Aorta (tissue), 5 donors: ENCODE measurements at places on chromosomes 12 and 14.

- no peak for DNase-seq
Observed at GRCh38 chr12:81329085-81329484, 251.2 kb downstream of the ACSS3 start.

GRCh38 chr12:102958073-102958829 lies 777 bp downstream of the ASCL1 start:
- peak; percentile 72 for DNase-seq

DNA sequence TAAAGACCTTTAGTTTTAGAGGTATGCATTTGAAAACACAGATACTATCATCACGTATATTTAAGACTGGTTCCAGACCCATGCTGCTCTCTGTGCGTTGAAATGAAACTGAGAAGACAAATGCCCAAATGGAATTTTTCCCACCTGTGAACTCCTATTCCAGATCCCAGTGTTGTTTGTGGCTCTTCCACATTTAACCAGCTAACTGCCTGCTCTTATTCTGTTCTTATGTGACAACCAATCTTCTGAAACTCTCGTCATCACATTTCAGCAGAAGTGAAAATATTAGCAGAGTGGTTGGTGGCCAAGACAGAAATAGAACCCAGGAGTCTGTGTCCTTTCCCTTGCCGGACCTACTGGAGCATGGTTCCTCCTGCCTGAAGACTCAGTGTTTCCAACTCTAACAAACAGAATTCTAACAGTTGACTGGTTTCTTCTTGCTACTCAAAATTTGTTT lies 460.2 kb downstream of the RAD51B start:
- no peak for DNase-seq

DNA sequence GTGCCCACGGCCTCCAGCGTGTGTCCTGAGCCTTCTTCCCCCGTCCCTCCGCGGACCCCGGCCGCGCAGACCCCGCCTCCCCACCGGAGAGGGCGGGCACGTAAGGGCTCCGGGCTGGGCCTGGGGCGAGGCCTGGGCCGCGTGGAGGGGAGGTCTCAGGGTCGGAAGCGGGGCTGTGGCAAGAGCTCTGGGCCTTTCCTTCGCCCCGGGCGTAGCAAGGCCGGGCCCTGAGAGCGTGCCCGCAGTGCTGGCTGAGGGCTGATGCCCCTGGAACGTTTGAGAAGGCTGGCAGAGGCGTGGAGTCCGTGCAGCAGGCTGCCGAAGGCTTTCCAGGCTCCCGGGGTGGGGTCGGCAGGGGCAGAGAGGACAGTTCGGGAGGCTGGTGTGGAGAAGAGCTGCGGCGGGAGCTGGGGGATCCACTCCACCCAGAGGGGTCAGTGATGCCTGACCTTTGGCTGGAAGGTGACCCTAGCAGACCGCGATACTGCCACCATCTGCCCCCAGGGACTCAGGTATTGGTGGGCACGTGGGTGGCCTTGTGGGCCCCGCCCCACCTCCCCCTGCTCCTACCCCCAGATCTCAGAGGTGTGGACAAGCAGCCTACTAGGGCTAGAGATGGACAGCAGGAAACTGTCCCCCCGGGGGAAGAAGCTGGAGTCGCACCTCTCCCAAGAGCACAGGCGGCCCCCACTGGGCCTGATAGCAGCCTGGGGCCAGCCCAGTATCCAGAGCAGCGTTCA lies 558 bp downstream of the TEX22 start:
- no peak for DNase-seq

DNA sequence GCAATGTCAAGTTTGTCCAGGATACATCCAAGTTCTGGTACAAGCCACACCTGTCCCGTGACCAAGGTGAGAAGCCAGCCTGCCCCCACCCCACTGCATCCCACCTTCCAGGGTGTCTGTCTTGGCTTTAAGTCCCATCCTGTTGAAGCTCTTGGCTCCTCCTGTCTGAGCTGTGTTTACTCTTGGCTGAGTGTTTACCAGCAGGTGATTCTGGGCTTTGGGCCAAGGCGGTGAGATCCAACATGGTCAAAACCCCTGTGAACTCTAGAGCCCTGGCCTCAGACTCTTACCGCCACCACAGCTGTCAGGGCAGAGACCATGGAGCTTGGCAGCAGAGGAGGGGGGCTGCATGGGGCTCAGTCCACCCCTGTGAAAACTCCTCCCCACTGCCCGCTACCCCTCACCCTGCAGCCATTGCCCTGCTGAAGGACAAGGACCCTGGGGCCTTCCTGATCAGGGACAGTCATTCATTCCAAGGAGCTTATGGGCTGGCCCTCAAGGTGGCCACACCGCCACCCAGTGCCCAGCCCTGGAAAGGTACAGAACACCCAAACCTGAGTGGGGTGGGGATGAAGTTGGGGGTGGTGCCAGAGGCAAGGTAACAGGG lies 11.6 kb downstream of the TNS2 start:
- peak; percentile 66 for DNase-seq

DNA sequence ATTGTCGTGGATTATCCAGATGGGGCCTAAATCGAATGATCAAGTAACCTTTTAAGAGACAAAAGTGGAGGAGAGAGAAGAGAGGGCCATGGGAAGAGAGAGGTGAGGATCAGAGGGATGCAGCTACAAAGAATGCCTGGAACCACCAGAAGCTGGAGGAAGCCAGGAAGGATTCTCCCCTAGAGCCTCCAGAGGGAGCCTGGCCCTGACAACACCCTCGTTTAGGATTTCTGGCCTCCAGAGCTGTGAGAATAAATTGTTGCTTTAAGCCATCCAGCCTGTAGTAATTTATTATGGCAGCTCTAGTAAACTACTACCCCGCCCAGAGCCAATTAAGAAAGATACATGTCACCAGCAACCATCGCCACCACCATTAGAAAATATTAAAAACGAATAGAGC lies 46.2 kb upstream of the GSC start:
- DNase-seq: no peak

DNA sequence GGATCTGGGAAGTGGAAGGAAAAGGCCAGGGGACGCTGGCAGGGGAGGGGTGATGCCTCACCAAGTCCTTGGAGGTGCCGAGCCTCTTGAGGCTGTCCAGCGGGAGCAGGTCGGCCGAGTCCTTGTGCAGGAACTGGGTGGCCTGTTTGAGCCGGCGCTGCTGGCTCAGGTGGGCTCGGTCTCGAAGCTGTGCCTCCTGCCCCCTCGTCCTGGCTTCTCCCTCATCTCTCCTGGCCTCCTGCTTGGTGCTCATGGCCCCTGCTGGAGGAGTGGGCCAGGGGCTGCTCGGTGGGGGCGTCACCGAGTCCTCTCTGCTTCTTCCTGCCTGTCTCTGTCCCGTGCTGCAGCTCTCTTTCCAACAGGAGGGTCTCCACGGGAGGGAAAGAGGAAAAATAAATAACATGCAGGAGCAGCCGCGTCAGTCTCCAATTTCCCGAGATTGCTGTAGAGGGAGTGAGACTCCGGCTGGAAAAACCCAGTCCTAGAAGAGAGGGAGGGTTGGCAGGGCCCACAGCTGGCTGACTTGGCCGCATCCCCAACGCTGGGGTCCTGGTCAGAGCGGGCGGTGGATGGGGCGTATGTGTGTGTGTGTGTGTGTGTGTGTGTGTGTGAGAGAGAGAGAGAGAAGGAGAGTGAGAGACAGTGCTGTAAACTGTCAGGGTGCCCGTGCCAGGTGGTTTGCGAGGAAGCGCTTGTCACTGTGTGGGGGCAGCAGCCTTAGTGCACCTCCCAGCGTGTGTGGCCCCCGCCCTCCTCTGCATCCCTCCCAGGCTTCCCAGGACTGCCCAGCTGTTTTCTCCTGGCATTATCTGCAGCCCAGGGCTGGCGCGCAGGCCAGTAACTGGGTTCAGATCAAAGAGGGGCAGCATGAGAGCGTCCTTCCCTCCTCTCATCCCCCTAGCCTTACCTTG lies at the start of gene NRIP2:
Gene NRIP2, minus strand, starts transcription at position 455 of the 911 bp plus-strand sequence. Its CDS starts 52 bp downstream, at position 403.
- no peak for DNase-seq

GRCh38 chr12:23566133-23566532 lies 383.3 kb downstream of the SOX5 start:
- no peak for DNase-seq

GRCh38 chr12:108831309-108831991 lies 25.9 kb downstream of the SSH1 start:
- no peak for DNase-seq

GRCh38 chr14:55957950-55958349 lies 160.3 kb upstream of the PELI2 start:
- DNase-seq: no peak

DNA sequence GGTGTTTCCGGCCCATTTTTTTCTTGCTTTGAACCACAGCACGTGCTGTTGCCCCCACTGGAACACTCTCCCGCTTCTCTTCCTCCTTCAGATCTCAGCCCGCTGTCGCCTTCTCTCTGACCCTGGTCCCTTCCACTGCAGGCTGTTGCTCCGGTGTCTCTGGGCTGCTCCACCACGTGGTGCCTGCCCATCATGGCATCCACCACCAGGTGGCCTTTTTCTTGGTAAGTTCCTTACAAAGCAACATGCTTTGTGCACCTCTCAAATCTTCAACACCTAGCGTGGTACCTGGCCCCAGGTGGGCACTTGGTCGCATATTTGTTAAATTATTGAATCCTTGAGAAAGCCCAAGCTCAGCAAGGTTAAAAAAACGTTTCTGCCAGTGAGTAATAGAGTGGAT lies 19.1 kb downstream of the TUNAR start:
- no peak for DNase-seq

- no peak for DNase-seq
Observed at GRCh38 chr12:6279631-6280030, 30.9 kb upstream of the PLEKHG6 start.

DNA sequence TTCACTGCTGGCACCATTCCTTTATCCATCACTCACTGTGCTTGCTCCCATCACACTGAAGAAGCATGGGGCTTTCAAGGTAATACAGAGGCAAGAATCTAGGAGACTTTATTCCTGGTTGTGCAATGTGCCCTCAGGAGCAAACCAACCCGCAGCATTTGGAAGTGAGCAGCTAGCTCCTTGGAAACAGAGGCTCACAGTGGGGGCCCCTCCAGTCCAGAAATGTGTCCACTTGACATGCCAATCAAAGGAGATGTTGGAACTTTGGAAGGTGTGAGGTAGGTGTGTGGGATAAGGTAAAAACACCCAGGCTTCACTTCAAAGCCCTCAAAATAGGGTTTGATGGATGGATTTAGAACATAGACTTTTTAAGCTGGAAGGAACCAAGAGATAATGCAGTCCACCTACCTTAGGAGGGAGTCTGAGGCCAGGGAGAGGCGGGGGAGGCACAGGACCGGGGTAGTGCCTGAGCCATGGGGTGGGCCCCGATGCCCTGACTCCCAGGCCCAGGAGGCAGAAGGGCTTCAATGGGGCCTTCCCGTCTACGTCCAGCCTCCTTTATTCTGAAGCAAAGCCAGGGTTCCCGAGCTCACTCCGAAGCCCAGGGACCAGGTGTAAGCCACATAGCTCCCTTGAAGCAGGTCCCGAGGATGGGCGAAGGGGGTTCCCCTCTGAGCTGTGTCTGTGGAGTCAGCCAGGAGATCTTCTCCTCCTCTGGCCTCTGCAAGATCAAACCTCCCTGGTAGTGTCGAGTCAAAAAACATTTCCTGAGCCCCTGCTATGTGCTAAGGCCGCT lies 17.6 kb upstream of the BCL11B start:
- no peak for DNase-seq

DNA sequence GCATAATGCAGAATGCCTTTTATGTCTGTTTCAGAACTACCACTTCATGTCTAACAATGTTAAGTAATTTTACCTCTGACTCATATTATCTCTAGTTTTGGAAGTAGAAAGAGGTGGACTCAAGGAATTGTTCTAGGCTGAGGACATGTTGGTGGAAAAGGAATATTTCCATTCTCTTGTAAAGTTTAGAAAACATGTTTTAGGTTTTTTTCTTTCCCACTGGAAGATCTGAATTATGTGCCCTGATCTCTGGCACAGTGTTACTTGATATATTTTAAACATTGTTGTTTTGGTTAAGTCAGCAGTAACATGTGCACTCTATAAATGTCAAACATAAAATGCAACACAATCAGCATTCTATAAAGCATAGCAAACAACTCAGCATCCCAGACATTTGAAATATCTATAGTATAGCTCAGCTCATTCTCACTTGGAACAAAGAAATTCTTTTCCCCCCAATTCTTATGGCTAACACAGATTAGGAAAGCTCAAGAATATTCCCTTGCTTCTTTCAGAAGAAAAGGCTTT lies 202.3 kb downstream of the STXBP6 start:
- no peak for DNase-seq

DNA sequence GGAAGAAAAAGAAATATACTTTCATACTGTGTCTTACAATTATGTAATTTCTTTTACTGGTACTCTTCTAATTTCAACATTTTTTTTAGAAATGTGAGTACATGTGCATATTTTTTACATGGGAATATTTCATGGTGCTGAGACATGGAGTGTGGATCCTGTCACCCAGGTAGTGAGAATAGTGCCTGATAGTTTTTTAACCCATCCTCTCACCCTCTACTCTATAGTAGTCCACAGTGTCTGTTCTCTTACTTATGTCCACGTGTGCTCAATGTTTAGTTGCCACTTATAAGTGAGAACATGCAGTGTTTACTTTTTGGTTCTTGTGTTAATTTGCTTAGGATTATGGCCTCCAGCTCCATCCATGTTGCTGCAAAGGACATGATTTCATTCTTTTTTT lies 548.8 kb downstream of the AACS start:
- DNase-seq: no peak

DNA sequence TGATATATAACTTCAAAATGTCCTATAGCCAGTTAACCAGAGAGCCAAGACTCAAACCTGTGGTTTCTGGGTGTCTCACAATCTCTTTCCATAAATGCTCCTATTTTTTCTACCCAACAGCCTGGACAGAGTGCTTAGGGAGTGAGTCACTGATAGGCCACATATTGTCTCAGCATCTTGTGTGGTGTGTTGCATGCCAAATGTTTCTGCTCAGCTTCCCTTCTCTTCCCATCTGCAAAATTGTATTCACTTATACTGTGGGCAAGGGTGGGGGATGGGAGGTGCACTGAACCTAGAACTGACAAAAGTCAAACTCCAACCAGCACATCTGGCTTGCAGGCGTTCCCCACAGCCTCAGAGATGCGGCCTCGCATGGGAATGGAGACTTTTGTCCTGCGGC lies 123.3 kb downstream of the KCNA5 start:
- DNase-seq: no peak

DNA sequence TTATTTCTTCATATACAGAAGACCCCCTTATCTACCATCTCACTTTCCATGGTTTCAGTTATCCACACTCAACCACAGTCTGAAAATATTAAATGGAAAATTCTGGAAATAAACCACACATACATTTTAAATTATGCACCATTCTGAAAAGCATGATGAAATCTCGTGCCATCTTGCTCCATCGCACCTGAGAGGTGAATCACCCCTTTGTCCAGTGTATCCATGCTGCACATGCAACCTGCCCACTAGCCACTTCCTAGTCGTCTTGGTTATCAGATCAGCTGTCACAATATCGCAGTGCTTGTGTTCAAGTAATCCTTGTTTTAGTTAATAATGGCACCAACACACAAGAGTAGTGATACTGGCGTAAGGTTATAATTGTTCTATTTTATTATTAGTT lies 145.7 kb downstream of the C12orf42 start:
- no peak for DNase-seq

GRCh38 chr14:50775357-50775756 lies 55.6 kb downstream of the NIN start:
- no peak for DNase-seq
